ENCODE measurements at places on chromosomes 1 and 21.
A peak's percentile ranks its signal among the peaks of the same experiment; 100 is the strongest.

GRCh38 chr1:110544753-110545152, 25.8 kb upstream of the KCNA10 start:
- DNase-seq, result no peak

- peak; percentile 54 for DNase-seq
Observed at GRCh38 chr1:160070243-160071163, 543 bp upstream of the KCNJ10 start.

DNA sequence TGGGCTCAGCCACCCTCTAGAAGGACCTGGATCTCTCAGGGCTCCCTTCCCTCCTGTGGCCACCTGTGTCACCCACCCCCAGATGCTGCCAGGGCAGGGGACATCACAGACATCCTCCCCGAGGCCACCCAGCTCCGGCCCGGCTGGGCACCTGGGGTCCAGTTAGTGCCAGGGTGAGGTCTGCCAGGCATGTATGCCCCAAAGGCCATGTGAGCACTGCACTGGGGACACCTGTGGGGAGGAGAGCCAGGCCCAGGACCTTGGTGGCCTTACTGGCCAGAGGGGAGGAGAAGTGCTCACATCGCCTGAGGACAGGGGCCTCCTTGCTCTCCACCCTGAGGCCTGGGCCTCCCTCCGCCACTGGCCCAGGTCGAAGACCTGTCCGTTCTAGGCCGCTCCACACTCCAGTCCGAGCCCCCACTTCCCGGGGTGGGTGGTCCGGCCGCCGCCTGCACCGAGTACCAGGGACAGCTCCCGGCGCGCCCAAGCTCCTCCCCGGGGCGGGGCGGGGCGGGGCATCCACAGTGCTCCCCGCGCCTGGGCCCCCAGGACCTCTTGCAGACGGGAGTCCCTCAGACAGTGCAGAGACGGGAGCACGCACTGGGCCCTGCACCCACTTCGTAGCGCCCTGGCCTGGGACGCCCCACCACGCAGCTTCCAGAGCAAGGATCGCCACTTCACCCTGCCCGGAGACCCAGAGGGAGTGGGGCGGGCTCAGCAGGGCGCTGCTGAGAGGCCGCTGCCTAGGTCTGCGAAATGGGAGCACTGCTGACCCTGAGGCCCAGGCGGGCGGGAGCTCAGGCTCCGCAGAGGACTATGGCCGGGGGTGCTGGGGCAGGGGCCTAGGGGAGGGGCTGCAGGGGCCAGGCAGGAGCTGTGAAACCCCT, 34.3 kb upstream of the CCDC27 start:
- DNase-seq, result no peak

- no peak for DNase-seq
Observed at GRCh38 chr1:238153939-238154338, 263.2 kb upstream of the ZP4 start.

- DNase-seq, result no peak
Observed at GRCh38 chr1:24961961-24962861, 32.1 kb upstream of the RUNX3 start.

- no peak for DNase-seq
Observed at GRCh38 chr21:37896788-37897187, 19.5 kb downstream of the KCNJ6 start.

- DNase-seq, result no peak
Observed at GRCh38 chr1:48302652-48303051, 80.1 kb downstream of the SLC5A9 start.

GRCh38 chr21:46095083-46095719, 2.7 kb upstream of the COL6A2 start:
- DNase-seq, result no peak

DNA sequence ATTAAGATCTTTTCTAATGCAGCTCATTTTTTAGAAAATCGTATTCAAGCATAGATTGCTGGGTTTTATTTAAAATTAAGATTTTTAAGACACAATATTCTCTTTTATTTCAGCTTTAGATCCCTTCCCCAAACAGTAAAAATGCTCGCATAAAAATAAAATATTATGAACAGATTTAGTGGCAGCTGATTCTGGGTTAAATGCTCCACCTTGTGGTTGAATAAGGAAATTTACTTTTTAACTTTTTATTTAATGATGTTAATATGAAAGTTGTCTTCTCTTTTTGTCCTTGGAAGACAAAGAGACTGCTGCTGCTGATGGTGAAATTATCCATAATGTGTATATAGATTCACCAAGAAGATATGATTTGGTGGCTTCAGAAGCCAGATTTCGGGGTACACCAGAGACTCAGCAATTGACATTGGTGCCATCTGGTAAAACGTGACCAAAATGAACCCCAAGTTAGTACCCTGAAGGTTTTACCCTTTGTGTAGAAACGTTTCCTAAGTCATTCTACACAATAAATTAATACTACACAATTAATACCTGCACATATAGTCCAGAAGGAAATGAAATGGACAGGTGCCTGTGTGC, 128.0 kb downstream of the ADAMTS1 start:
- no peak for DNase-seq

GRCh38 chr1:84271441-84272151, 29.9 kb upstream of the SAMD13 start:
- no peak for DNase-seq

GRCh38 chr21:38126666-38127303, 130.0 kb upstream of the KCNJ15 start:
- DNase-seq, result peak; percentile 30

DNA sequence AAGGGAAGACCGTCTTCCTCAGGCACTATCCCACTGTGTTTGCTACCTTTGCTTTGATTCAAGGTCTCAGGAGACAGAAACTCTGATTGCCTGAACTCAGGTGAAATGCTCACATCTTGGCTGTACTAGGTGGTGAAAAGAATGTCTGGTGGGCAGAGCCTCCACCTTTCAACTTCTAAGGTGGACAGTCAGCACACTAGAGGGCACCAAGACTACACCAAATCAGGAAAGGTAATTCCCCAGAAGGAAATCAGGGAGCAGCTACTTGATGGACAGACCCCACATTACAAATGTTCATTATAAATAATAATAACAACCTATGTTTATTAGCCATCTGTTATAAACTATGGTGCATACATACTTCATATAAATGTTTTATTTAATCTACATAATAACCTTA, 220.9 kb downstream of the ATG4C start:
- DNase-seq, result no peak

- DNase-seq, result no peak
Observed at GRCh38 chr1:59096501-59096900, 200.4 kb upstream of the FGGY start.

DNA sequence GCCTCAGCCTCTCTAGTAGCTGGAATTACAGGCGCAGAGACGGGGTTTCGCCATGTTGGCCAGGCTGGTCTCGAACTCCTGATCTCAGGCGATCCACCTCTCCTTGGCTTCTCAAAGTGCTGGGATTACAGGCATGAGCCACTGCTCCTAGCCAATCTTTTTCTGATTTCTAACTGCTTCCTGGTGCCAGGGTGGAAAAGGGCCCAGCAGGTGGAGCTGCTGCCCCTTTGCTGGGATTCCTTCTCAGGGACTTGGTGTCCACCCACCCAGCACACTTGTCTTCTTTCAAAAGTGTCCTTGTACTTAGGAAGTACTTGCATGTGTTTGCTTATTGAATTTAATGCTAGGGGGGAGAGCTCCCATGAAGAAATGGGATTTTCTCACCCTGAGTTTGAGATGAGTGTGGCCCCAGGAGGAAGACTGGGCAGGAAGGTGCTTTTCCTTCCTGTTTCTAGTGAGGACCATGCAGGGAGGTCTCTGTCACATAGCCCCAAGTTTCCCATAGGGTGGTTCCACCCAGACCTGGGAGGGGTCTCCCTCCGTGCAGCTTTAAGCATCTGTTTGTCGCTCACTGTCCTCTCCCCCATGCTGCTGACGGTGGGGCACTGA, 14.2 kb downstream of the UTP11 start:
- DNase-seq, result no peak

GRCh38 chr1:203629016-203629506, 2.4 kb downstream of the ATP2B4 start:
- DNase-seq, result no peak

GRCh38 chr1:7940745-7941436, at the start of gene TNFRSF9:
Gene TNFRSF9 (minus strand): TSS chr1:7940839. CDS start chr1:7939994, 845 bp downstream.
- peak; percentile 88 for DNase-seq

- no peak for DNase-seq
Observed at GRCh38 chr1:55876276-55877060, 661.3 kb upstream of the USP24 start.

Measured in stimulated activated CD8-positive, alpha-beta memory T cell treated with anti-CD3 and anti-CD28 coated beads, Interleukin-15, amount 100 ng/mL, for 48 hours (primary cell).